Jurkat, Clone E6-1 (cell line): ENCODE measurements at places on chromosomes 11 and 22.

- no peak for DNase-seq
Observed at GRCh38 chr11:71247551-71248250, 4.7 kb downstream of the SHANK2 start.

DNA sequence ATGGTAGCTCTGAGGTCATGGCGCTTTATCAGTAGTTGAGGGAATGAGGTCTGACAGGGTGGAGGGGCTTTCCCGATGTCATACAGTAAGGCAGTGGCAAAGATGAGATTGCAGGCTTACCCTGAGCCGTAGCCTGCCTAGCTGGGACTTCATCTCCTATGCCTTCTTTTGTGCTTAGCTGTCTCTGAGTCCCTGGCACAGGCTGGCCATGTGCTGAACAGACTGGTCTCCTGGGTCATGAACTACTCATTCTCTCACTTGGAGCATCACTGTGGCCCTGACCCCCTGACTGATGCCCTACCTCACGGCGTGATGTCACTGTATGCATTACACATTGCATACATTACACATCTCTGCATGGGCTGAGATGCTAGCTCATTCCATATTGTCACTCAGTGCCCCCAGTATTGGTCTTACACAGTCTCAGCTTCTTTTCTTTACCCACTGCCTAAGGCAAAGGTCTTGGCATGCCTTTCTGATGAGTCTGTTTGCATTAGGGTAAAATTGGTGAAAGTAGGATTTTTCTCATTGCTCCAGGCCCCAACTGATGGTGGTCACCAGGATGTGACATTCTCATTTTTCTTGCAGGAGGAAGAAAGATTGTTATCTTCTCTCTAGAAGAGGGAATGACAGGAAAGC is 389.4 kb upstream of the CADM1 start:
- no peak for DNase-seq

GRCh38 chr11:22780952-22781593 is 48.5 kb downstream of the SVIP start:
- no peak for DNase-seq

GRCh38 chr11:92330114-92330513 is 105.5 kb downstream of the FAT3 start:
- DNase-seq: no peak

GRCh38 chr11:75324189-75324588 is 27.3 kb downstream of the ARRB1 start:
- no peak for DNase-seq
